Brain microvascular endothelial cell (primary cell): ENCODE measurements at places on chromosomes 1 and 21.
A peak's percentile ranks its signal among the peaks of the same experiment; 100 is the strongest.

DNA sequence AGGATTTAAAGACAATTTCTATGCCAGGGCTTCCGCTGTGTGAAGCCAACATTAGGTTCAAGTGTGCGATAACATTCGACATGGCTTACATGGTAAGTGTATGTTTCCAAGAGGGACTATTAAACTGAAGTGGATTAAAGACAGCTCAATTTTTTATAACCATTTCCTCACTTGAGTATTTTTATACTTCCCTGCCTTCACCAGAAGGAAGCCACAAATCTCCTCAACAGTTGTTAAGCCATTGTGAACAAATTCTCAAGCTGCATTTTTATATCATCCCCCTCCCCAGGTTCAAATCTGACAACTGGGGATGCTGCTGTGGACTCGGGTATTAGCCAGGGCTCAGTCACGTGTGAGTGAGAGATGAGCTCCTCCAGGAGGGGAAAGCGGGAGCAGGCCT lies 116.3 kb downstream of the RHOU start:
- DNase-seq = no peak

GRCh38 chr1:96520579-96520947 lies 201.0 kb upstream of the PTBP2 start:
- no peak for DNase-seq

- no peak for DNase-seq
These were observed 8.4 kb downstream of the PCBP3 start for GRCh38 chr21:45651921-45652320.

- no peak for DNase-seq
These were observed 87.0 kb downstream of the SCMH1 start for GRCh38 chr1:41155105-41155504.

DNA sequence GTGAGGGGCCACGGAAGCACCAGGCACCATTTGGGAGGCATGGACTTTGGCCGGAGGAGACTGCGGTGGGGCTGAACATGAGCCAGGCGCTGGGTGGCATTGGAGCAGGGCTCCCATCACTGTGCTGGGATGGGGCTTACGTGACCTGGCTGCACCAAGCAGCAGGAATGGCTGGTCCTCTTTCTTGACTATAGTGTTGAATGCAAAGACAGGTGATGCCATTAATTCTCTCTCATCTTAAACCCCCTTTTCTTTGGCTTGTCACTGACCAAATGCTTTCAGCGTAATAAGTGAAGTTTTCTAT lies 447.9 kb downstream of the CAMTA1 start:
- DNase-seq = no peak

- DNase-seq = no peak
These were observed 128.2 kb downstream of the DMRTB1 start for GRCh38 chr1:53587252-53587988.

- DNase-seq = no peak
These were observed 18.7 kb downstream of the STK40 start for GRCh38 chr1:36367066-36367465.

- no peak for DNase-seq
These were observed 31.3 kb downstream of the NSL1 start for GRCh38 chr1:212760126-212760823.

DNA sequence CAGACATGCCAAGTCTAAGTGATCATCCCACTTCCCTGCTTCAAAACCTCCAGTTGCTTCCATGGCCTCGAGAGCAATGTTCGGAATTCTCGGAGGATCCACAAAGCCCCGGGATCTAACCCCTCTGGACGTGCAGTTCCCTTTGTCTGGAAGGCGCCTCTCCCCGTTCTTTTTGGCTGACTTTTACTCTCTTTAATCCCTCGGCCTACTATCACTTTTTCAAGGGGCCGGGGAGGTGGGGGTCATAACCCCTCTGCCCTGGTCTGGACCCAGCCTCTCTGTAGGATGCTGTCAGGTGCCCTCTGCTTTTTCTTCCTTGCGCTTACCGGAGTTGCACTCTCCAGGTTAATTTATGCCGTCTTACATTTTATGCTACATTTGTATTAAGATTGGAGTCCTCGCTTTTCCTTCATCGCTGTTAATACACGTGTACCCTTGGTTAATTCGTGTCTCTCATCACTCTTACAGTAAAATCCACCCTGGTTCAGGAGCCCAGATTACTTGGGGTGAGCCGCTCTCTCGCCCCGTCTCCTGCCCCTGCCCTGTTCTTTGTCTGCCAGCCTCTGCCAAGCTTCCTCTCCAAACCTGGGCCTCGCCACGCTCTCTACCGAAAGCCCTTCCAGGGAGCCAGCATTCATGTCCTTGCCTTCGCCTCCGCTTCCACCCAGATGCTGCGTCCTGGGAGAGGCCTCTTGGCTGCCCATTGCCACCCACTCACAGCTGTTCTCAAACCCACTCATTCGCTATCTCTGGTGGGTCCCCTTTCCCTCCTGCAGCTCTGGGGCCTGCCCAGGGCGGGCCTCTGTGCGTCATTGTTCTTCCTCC lies 448.6 kb downstream of the CAMTA1 start:
- no peak for DNase-seq

DNA sequence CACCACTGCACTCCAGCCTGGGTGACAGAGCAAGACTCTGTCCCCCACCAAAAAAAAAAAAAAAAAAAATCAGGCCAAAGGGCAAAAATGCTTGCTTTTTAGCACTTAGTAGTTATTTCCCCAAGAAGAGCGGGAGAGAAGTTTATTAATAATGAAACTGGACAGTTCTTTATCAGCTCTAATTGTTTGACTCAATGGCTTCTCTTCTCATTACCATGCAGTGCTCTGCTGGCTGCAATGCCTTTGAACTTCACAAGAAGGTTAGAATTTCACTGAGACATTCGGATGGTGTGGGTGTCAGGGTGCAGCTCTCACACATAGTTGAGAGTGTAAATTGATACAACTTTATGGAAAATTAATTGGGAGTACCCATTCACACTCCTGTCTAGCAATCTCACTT lies 63.7 kb downstream of the EDARADD start:
- DNase-seq = no peak

DNA sequence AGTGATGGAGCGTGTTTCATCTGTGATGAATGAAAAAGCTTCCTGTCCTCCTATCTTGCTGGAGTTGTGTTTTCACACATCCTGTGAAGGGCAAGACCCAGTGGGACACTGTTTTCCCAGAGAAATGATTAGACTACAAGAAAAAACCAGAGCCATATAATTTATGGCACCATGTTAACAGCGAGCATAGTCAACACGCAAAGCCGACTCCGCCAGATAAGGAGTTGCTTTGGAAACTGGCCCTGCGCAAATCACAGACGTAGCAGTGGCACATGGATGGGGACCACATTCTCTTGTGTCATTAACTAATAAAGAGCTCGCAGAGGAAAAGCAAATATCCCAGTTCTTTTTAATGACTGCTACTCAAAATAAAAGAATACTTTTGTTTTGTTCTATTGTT lies 471.2 kb upstream of the RUNX1 start:
- no peak for DNase-seq

DNA sequence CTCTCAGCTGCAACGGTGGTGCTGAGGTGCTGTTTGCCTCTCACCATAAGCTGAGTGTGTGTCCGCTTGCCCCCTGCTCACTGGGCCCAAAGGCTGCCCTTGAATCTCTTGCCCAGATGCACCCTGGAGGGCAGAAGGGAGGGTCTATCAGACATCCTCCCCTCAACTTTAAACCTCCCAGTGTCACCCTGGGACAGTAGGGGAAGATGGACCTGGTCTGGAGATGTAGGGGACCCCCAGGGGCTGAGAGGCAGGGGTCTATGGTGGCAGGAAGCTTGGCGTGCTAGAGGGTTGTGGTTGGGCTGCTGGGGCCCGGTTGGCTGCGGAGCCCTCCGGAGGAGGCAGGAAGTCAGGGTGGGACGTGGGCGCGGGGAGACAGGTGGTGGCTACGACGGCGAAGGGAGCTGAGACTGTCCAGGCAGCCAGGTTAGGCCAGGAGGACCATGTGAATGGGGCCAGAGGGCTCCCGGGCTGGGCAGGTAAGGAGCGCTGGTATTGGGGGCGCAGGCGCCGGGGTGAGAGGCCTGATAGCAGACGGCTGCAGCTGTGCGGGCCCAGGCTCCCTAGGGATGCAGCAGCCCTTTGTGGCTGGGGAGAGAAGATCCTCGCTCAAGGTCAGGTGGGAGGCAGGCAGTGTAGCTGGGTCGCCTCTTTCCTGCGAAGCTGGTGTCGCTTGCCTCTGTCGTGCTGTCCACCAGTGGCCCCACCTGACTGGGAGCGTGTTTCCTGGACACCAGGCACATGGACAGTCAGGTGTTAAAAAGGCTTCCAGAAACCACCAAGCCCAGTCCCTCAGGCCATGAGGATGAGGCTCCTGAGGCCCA lies at the start of gene LCK:
TSS of gene LCK (plus strand) at position 373 of the 824 bp plus-strand sequence. CDS start 23,065 bp downstream, outside the sequence.
- DNase-seq = no peak

- peak; percentile 59 for DNase-seq
These were observed at the start of gene MOV10 for GRCh38 chr1:112674440-112674985. Gene MOV10 (plus strand): TSS chr1:112674659. CDS start chr1:112674913, 254 bp downstream.
